Stimulated activated CD4-positive, alpha-beta T cell treated with anti-CD3 and anti-CD28 coated beads, TNF-alpha, amount 100 ng/mL, for 48 hours (primary cell): ENCODE measurements at places on chromosomes 16 and 17.

GRCh38 chr16:405548-406506, 4.1 kb downstream of the DECR2 start:
- DNase-seq = no peak

DNA sequence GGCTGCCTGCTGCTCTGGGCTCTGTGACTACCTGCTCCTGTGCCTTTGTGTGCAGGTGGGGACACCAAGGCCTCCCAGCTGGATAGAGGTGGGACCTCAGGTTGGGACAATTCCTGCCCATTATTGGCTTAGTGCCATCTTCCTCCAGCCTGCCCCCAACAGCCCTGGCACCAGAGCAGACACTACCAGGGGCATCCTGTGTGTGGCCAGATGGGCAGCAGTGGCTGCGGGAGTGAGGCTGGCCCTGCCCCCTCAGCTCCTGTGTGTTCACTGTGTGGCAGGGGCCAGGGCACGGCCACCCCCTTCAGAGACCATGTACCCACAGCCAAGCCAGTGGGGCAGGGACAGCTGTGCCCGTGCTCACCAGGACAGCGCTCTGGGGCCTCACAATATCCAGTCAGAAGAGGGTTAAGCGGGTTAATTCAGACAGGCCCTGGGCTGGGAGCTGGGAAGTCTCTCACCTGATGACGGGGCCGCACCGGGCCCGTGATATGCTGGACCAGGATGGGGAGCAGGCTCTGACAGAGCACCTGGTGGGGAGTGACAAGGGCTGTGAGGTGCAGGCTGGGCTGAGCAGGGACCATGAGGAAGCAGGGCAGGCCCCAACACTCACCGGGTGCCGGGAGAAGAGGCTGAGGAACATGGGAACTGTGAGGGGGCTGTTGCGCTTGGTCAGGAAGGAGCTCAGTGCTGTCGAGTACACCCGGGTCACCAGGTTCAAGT, 13.0 kb downstream of the MYBBP1A start:
- no peak for DNase-seq

GRCh38 chr17:22435231-22435974, 743.1 kb downstream of the KCNJ18 start:
- DNase-seq = no peak

DNA sequence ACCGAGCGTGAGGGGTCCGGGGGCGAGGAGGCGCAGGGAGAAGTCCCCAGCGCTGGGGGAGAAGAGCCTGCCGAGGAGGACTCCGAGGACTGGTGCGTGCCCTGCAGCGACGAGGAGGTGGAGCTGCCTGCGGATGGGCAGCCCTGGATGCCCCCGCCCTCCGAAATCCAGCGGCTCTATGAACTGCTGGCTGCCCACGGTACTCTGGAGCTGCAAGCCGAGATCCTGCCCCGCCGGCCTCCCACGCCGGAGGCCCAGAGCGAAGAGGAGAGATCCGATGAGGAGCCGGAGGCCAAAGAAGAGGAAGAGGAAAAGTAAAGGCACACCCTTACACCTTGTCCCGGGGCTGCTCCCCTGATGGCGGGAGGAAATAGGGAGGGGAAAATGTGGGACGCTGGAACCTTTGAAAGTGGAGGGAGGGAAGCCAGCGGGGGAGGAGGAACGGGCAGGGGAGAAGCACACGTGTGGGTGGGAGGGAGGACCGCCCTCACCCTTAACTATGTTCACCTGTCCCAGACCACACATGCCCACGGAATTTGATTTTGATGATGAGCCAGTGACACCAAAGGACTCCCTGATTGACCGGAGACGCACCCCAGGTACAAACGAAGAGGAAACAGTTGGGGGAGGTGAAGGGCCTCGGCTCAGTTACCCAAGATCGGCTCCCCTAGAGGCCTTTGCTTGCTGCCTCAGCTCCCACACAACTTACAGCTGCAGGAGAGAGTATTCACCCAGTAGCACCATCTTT, 916 bp downstream of the PAGR1 start:
- no peak for DNase-seq

DNA sequence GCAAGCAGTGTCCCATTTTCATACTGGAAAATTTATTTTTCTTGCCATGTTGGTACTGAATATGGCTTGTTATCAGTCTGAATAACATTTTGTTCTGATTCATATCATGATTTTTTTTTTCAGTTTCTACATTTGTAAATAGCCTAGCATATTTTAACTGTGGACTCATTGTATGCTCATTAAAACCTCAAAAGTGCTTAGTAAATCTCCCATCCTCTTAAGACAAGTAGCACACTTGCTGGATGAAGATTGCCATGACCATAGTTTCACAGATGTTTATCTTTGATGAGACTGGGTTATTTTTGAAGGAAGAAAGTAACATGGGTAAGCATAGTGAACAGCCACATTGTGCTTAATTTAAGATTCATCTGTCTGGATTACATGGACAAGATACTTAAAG, 878 bp downstream of the KRT10 start:
- no peak for DNase-seq
